ENCODE measurements at places on chromosomes 13 and 19.
A peak's percentile ranks its signal among the peaks of the same experiment; 100 is the strongest.

- DNase-seq: no peak
Observed at GRCh38 chr19:41726493-41726892, 18.1 kb downstream of the CEACAM5 start.

GRCh38 chr19:3161453-3161852 is 17.1 kb upstream of the S1PR4 start:
- no peak for DNase-seq

- DNase-seq: no peak
Observed at GRCh38 chr13:42812316-42812715, 30.9 kb downstream of the FAM216B start.

DNA sequence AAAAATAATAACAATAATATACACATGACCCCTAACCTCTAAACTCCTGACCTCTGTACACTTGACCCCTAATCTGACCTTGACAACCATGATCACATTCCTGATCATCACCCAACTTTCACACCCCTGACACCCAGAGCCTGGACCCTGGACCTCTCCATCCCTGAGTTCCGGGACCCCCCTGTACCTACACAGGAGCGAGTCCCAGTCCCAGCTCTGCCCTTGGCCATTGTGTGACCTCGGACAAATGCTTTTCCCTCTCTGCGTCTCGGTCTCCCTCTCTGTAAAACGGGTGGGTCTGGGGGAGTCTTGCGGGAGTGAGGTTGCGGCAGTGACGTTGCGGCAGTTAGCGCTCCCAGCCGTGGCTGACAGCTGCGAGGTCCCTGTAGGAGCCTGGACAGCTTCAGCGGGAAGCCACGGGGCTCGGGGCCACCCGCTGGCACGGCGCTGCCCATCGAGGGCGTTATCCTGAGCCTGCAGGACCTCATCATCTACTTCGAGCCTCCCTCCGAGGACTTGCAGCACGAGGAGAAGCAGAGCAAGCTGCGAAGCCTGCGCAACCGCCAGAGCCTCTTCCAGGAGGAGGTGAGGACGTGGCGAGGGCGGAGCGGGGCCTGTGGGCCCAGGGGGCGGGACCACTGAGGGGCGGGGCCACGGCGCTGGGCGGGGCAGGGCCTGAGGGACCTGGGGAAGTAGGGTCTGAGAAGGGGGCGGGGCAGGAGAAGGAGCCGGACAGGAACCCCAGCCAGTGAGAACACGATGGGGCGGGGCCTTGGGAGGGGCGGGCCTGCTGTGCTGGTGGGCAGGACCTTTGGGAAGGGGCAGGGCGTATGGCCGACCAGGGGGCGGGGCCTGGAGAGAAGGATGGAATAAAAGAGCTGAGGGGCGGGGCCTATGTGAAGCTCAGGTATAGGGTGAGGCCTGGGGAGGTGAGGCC is 19.2 kb downstream of the RYR1 start:
- no peak for DNase-seq

- peak; percentile 97 for DNase-seq
Observed at GRCh38 chr13:33285420-33286124, at the start of gene STARD13. Gene STARD13 (minus strand): TSS chr13:33285755. CDS start chr13:33285638, 117 bp downstream.

- no peak for DNase-seq
Observed at GRCh38 chr13:43245374-43245964, 222.1 kb downstream of the DNAJC15 start.

- no peak for DNase-seq
Observed at GRCh38 chr13:22740264-22740663, 440.5 kb upstream of the SGCG start.

DNA sequence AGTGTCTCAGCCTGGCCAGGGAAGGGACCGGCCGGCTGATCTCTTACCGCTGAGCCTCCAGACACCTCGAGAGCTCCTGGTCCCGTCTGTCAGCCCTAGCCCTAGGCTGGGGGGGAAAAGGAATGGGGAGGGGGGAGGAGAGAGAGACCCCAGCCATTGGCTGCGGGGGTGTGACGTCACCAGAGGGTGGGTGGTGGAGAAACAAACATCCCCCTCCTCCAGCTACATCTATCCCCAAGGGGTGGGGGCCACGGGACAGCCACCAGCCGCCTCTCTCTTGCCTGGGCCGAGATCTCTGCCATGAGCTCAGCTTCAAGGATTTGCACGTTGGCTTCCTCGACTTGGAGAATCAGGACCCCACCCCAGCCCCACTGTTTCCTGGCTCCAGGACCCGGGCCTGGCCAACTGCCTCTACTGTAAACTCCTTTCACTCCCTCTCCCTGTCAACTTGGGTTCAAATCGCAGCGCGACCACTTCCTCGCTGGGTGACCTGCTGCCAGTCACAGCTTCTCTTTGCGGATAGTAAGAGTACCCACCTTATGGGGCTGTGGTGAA is at the start of gene PRX:
Gene PRX (minus strand): TSS at position 88 of the 555 bp plus-strand sequence. CDS start 5,446 bp downstream, outside the sequence.
- peak; percentile 87 for DNase-seq

- no peak for DNase-seq
Observed at GRCh38 chr13:25982907-25983306, 68.9 kb downstream of the SHISA2 start.

DNA sequence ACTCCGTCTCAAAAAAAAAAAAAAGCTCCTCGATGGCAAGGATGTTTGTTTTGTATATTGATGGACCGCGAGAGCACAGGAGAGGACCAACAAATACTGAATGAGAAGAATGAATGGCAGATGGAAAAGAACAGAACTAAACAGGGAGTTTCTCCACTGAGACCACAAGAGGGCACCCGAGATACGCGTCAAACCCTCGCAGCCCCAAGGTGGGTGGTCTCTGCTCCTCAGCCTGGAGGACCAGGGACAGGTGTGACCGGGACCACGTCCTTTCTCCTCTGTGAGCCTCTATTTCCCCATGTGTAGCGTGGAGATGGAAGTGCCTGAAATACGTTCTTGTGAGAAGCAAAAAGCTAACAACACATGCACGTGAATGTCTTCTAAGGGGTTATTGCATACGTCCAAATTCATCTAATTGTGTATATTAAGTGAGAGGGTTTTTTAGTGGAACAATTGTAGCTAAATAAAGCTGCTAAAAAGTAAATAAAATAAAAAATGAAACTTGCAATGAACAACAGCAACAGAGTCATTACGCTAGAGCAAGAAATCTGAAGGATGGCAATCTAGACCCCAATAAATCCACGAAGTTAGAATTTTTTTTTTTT is 8.3 kb upstream of the CDC42EP5 start:
- no peak for DNase-seq

DNA sequence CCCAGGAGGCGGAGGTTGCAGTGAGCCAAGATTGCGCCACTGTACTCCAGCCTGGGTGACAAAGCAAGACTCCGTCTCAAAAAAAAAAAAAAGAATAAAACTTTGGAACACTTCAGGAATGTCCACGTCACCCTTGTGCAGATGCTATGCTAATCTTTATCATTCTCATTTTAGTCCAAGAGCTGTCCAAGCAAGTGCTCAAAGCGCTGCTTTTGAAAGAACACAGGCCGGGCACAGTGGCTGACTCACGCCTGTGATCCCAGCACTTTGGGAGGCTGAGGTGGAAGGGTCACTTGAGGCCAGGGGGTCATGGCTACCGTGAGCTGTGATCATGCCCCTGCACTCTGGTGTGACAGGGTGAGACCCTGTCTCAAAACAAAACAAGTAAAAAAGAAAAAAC is 11.1 kb upstream of the UQCR11 start:
- no peak for DNase-seq

Data from vagina (tissue), 2 donors.